ENCODE measurements at places on chromosomes 3 and 15. TPM values are rescaled to one million over a fixed set of nuclear protein-coding genes. Genes with fewer than 3 reads are reported as not detected.

DNA sequence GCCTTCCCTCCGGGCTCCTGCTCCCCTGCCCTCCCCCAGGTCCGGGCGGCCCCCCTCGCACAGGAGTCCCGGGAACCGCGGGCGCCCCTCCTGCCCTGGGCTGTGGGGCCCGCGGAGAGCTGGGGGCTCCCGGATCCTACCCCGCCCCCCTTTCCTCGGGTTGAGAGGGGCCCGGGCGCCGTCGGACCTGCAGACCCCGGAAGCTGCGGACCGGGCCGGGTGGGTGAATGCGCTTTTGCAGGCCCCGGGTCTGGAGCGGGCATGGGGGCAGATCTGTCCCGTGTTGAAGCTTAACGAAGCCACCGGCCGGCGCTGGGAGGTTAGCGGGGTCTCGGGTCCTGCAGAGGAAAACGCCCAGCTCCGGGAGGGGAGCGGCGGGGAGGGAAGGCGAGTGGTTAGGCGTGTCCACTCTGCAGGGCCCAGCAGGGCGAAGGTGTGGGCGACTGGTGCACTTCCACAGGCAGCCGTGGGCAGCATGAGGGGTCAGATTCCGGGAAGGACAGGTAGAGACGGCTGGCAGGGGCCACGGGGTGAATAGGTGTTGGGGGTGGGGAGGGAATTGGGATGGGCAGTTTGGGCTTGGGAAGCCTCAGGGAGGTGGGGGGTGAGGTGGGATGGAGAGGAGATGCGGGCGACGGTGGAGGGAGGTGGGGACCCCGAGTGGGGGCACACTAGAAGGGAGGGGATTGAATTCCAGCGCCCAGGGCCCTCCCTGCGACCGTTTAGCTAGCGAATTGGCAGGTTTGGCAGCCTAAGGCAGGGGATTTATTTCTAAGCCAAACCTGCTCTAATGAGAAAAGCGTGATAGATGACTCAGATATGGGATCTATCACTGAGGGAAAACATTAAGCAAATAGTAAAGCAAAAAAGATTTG lies 635 bp downstream of the CD276 start:
- DNase-seq: no peak

DNA sequence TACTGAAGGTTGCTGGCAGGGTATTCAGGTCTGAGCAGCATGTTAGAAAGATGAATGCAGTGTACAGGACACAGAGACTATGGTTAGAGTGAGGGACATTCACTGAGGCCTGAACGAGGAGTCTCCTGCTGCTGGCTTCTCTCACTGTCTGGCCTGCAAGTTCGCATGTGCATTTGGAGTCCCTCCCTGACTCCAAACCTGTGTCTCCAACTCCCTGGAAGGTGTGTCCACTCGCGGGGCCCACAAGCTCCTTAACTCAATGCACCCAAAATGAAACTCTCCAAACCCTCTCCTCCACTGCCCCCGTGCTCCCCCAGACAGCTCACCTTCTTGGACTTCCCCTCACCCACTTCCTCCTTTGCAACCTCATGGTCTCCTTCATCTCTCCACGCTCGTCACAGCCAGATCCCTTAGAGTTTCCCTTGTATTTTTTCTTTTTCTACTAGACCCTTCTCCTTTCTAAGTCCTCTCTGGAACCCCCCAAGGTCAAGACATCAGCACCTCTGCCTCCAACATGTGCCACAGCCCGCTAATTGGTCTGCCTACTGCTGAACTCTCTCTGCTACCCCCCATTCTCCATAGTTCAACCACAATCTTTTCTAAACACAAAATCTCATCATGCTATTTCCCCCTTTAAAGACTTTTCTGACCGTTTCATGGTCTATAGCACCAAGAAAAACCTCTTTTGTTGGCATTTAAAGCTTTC lies 58.3 kb downstream of the HES1 start:
- peak; percentile 7 for DNase-seq

CMTM8 gene
- polyA plus RNA-seq: 0.94 TPM

DNA sequence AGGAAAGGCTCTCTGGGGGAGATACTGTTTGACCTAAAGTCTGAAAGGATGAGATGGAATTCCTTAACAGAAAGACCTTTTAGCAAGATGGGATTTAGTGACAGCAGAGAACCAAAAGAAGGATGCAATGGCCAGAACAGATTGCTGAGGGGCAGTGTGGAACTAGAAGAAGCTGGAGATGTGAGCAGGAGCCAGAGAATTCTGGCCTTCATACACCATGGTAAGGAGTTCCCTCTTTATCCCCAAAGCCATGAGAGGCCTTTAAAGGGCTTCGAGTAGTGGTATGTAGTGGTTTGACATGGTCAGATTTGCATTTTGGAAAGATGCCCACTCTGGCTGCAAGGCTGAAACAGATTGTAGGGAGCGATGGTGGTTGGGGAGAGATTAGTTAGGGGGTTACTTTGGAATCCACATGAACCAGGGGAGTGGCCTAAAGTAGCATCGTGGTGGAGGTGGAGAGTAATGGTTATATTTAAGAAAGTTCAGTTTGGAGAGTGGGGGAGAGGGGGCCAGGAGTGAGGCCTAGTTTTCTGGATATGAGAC lies 34.0 kb upstream of the NPHP3 start:
- DNase-seq: no peak

GRCh38 chr15:40439960-40440742 lies 602 bp upstream of the BAHD1 start:
- peak; percentile 20 for DNase-seq

CHRFAM7A gene
- polyA plus RNA-seq: 2.9 TPM

DNA sequence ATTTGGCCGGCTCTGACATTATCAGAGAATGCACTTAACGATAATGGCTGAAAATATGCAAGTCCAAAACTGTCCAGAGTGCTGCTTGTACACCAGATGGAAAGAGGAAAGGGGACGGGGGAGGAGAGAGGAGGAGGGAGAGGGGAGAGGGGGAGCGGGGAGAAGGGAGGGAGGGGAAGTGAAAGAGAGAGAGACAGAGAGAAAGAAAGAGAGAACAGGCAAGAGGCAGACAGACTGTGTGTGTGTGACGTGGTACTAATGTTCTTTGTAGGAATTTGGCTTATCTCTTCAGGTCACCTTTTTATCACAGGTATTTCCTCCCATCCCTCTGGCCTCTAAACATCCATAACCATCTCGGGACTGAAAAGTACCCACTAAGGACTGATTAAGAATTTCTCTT lies 75.1 kb upstream of the LMOD3 start:
- DNase-seq: no peak

GRCh38 chr3:178189854-178190253 lies 346.4 kb upstream of the KCNMB2 start:
- DNase-seq: no peak

SLC22A13 gene
- 0.22 TPM for polyA plus RNA-seq

- no peak for DNase-seq
Measured at GRCh38 chr3:72633121-72633520, 215.1 kb downstream of the SHQ1 start.

DNA sequence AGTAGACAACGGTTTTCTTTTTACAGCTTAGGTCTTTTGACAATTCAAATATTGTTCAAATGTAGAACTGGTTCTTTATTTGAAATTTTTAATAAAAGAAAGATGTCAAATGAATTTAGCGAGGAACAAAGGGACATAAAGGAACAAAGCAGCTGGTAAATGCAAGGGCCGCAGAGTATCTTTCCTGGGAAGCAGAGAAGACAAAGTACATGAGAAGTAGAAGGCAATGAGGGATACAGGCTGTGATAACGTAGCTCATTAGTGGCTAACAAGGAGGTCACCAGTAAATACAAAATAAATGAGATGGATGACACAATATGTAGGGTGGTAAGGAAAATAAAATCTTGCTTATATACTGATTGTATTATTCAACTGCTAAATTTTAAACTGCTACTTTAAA lies 762.8 kb downstream of the VGLL3 start:
- no peak for DNase-seq

DNA sequence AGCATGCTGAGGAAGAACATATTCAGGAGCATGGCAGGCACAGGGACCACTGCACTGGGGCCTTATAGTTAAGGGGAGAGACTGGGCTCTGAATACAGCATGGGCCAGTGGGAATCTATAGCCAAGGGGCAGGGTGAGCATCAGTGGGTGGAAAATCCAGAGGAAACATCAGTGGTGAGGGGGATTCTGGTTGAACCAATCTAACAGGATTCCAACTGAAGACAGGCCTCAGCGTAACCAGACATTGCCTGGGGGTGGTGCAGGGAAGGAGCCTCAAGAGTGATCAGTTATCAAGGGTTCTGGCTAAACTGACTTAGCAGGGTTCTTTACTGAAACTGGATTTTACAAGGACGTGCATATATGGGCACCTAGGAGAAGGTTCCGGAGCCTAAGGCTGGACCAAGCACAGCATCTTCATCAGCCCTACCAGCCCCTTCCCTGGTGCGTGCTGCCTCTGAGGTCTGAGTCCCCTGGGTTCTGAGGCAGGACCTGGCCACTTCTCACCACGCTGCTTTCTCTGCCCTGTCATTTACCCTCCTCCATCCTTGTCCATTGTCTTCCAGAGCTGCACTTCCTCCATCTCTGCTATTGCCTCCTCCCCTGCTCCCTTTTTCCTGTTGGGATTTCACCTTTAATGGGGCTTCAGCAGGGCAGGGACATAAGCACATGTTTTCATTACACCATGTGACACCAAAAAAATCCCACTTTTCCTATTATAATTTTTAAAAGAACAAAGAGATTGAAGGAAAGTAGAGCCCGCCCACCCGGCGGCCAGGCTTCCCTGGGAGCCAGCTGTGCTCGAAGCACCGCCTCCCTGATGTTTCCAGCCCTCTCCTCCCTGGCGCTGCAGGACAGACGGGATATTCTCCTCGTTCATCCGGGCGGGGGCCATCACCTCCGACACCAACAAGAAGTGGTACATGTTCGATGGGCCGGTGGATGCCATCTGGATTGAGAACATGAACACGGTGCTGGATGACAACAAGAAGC lies 52.1 kb downstream of the DNAH1 start:
- no peak for DNase-seq

GPR62 gene
- polyA plus RNA-seq: not detected

IL17RE gene
- 0.60 TPM for polyA plus RNA-seq

GRCh38 chr3:162368417-162368816 lies 871.8 kb downstream of the OTOL1 start:
- no peak for DNase-seq

- DNase-seq: no peak
Measured at GRCh38 chr15:70337277-70338186, 239.8 kb upstream of the TLE3 start.

- DNase-seq: no peak
Measured at GRCh38 chr15:101067660-101068522, 148.7 kb downstream of the LRRK1 start.

- no peak for DNase-seq
Measured at GRCh38 chr3:29644261-29644660, 363.4 kb downstream of the RBMS3 start.

LRTM1 gene
- polyA plus RNA-seq: not detected

FAM227B gene
- polyA plus RNA-seq: 0.49 TPM

GRCh38 chr3:139601191-139601961 lies 61.8 kb upstream of the RBP1 start:
- peak; percentile 3 for DNase-seq

DNA sequence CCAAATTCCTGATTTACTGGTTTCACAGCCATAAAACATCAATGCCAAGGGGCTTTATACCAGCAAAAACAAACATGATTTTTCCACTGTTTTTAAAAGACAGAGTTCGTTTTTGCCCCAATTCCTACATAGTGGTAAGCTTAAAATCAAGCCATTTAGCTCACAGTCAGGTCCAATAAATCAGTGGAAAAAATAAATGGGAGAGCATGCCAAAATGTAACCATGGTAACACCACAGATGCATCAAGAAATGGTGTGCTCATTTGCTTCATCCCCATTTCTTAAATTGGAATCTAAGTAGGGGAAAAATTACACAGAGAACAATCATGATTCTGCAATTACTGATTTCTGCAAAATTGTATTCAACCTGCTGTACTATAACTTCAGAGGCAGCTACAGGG lies 418.8 kb downstream of the MAGI1 start:
- DNase-seq: no peak

GRCh38 chr3:180277041-180277440 lies 240.3 kb upstream of the PEX5L start:
- no peak for DNase-seq

DNA sequence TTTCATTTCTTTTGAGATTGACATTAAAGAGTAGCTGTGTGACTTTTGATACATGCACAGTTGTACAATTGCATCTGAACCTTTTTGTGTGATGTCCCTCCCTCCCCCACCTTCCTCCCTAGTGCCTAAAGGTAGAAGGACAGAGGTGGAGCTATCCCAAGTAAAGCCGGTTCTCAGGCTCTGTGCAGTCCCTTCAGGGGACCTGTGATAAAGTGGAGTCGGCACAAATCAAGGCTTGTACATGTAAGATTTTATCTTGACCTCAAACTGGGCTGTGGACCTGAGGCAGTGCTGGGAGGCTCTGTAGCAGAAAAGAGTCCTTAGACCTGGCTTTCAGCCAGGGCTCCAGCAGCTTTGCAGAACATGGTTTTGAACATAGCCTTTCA lies 55.5 kb upstream of the CMTM7 start:
- DNase-seq: no peak

XYLB gene
- 0.60 TPM for polyA plus RNA-seq

GRCh38 chr3:189953551-189953950 lies 167.1 kb downstream of the P3H2 start:
- DNase-seq: no peak

DNA sequence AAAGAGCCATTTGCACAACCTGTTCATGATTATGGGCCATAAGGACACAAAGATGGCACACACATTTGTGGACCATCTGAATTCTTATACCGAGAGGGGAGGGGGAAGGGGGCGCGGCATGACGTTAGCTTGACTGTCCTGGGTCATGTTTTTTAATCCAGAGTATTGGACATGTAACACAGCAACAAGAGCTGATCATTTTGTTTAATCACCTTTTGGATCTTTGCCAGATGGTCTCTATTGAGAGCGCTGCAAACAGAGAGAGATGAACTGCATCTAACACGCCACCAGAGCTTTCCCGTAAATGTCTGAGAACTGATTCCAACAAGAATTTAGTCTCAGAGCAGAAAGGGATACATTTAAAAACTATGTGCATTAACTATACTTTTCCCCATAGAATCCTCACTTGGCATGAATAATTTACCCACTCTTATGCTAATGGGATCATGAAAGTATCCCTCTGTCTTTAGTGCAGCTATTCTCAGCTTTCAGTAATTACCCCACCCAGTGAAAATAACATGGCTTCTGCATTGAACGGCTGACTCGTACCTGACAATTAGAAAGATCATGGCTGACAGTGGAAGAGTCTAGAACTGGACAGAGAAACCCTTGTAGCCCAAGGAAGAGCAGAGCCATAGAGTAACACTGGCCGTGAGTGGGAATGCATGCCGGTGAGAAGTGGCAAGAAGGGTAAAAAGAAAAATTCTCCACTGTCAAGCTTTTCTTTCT lies 22.6 kb downstream of the MEIS2 start:
- no peak for DNase-seq

Data from CD14-positive monocyte (primary cell).